ENCODE measurements at places on chromosomes 12 and 14.

DNA sequence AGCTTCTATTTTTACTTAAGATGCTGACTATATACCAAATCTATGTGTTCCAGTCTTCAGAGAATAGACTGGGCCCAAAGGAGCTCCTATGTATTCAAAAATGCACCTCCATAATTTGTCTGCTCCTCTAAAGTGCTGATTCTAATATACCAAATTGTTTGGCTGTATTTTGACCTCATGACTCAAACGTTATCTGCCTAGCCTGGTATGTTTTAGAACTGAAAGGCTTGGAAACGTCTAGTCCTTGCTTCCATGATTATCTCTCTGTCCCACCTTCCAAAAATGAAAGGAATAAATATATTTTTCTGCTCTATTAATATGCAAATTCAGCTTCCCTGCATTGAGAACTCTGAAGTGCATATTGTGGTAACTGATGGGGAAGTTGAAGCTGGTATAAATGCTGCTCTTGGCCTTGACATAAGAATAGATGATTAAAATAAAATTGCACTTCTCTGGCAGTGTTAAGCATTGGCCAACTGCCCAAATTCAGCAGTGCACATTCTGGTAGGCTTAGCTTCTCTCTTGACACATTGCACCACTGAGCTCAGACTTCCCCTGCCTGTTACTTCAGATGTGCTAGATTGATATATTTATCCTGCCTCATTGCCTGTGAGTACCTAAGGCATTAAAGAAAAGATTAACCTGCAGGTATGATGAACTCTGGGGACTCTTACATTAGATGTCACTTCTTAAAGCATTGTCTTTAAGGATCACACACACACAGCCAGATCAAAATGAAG lies 882.3 kb downstream of the RPS29 start:
- no peak for DNase-seq

GRCh38 chr12:86683568-86684304 lies 427.5 kb upstream of the MGAT4C start:
- peak; percentile 40 for DNase-seq

DNA sequence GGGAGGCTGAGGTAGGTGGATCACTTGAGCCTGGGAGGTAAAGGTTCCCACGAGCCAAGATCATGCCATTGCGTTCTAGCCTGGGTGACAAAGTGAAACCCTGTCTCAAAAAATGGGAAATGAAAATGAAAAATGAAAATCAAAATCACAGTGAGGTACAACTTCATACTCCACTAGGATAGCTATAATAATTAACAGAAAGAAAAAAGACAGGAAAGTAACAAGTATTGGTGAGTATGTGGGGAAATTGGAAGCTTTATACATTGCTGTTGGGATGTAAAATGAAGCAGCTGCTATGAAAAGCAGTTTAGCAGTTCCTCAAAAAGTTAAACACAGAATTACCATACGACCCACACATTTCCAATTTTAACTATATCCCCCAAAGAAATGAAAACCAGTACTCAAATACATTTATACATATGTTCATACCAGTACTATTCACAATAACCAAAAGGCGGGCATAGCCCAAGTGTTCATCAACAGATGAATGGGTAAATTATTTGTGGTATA lies 22.2 kb downstream of the SGPP1 start:
- no peak for DNase-seq

DNA sequence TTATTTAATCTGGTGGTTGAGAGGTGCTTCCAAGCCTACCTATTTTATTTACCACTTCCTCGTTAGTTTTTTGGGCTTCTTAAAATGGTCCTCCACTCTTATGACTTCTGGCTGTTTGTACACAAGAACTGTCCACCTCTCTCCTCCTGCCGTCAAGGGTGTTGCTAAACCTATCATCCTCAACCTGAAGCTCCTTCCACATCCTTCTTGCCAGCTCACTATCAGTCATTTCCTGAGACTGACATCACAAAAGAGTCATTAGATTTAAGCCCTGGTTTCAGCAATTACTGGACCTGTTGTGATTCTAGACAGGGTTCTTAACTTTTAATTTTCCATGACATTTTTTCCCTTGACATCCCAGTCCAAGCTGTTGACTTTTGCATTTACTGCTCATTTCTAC lies 91.9 kb downstream of the BICD1 start:
- DNase-seq, result no peak

- DNase-seq, result peak; percentile 69
These were observed 21.7 kb upstream of the SLC10A1 start for GRCh38 chr14:69818758-69819191.

GRCh38 chr12:132023658-132024057 lies 73.9 kb downstream of the EP400 start:
- no peak for DNase-seq

DNA sequence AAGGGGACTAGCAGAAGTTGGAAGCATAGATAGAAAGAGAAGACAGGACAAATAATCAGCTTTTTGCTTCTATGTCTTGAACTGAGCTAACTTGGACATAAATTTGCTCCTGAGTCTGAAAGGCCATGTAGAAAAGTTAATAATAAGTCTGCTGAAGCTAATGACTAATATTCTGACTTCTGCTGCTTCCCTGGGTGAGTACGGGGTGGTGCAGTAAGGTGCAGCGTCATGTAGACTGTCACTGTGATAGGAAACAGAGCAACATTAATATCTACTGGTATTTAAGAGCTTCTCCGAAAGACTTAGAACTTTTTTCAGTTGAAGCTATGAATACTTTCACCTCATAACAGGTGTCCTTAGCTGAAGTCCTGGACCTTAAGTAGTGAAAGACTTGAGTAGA lies 34.1 kb upstream of the CPM start:
- no peak for DNase-seq

DNA sequence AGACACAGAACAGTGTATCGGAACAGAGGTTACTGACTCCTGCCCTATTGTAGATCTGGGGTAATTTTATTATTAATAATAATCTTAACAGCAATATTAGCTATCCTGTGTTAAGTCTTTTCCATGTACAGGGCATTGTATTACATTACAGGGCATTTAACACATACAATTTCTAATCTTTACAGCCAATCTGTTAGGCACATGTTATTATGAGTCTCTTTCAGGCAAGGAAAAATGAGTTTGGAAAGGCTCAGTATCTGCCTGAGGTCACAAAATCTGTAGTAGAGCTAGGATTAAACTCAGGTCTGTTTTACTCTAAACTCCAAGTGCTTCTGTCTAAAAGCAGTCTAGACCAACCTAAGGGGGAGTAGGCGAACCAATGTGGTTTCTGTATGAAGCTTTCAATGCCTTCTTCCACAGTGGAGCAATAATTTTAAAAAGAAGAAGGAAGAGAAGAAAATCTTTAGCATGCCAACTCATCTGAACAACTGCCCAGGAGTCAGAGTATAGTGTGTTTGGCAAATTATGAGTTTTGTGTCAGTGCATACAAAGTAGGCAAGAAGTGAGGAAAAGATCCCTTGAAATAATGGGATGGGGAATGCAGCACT lies 192.6 kb downstream of the CHST11 start:
- no peak for DNase-seq

DNA sequence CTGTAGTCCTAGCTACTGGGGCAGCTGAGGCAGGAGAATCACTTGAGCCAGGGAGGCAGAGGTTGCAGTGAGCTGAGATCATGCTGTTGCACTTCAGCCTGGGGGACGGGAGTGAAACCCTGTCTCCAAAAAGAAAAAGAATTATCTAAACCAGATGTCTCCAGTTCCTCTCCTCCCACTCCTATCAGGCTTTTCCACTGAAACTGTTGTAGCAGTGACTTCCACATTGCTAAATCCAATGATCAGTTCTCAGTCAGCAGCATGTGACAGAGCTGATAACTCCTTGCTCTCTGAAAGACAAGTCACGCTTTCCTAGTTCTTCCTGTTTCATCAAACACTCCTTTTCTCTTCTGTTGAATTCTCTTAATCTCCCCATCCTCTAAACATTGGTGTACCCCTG lies 8.6 kb downstream of the SLC38A6 start:
- no peak for DNase-seq

Measured in SK-N-DZ (cell line).